ENCODE measurements at places on chromosomes 2 and 18.

- DNase-seq = no peak
Observed at GRCh38 chr18:9418047-9418690, 57.1 kb upstream of the RALBP1 start.

DNA sequence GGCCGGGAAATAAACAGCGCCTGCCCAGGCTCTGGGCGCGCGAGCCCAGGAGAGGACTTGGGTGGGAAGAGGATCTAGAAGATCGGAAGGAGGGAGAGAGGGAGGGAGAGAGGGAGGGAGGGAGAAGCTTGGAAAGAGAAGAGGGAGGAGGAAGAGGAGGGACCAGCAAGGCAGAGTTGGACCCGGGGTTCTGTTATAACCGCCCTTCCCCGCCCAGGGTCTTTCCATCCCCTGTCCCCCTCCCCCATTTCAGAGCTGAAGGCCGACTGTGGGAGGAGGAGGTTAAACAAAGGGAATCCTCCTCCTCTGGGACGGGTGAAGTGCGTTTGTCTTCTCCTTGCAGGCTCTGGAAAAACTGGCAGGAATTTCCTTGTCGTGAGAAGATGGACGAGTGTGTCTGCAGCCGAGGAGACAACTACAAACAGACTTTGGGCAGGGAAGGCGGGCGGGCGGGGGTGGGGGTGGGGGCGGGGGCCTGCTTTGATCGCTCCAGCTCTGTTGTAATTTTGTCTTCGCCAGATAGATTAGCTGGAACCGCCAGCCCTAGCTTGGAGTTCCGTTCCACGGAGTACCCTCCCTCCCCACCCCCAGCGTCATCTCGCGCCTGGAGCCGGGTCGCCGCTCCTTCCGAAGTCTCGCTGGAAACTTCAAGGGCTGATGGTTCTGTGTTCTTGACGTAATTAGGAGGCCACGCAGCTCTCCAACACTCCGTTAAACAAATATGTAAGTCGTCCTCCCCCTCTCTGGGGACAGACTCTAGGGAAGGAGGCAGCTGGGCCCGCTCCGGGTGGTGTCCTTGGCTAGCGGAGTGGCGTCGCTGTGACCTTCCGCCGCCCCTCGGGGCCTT lies 6.4 kb upstream of the SP9 start:
- DNase-seq = no peak

DNA sequence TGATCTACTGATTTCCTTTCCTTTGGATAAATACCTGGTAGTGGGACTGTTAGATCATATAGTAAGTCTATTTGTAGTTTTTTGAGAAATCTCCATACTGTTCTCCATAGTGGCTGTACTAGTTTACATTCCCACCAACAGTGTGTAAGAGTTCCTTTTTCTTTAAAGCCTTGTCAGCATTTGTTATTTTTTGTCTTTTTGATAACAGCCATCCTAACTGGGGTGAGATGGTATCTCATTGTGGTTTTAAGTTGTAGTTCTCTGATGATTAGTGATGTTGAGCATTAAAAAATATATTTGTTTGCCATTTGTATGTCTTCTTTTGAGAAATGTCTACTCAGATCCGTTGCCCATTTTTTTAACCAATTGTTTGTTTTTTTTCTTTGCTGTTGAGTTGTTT lies 33.9 kb upstream of the EPG5 start:
- DNase-seq = no peak

DNA sequence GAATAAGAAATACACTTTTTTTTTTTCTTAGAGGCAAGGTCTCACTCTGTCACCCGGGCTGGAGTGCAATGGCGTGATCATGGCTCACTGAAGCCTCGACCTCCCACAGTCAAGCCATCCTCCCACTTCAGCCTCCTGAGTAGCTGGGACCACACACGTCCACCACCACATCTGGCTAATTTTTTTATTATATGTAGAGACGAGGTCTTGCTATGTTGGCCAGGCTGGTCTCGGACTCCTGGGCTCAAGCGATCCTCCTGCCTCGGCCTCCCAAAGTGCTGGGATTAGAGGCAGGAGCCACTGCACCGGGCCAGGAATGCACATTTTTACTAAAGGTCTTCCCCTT lies 2.4 kb downstream of the TGOLN2 start:
- no peak for DNase-seq

- peak; percentile 0 for DNase-seq
Observed at GRCh38 chr18:45416168-45416567, 199.1 kb upstream of the SLC14A2 start.

DNA sequence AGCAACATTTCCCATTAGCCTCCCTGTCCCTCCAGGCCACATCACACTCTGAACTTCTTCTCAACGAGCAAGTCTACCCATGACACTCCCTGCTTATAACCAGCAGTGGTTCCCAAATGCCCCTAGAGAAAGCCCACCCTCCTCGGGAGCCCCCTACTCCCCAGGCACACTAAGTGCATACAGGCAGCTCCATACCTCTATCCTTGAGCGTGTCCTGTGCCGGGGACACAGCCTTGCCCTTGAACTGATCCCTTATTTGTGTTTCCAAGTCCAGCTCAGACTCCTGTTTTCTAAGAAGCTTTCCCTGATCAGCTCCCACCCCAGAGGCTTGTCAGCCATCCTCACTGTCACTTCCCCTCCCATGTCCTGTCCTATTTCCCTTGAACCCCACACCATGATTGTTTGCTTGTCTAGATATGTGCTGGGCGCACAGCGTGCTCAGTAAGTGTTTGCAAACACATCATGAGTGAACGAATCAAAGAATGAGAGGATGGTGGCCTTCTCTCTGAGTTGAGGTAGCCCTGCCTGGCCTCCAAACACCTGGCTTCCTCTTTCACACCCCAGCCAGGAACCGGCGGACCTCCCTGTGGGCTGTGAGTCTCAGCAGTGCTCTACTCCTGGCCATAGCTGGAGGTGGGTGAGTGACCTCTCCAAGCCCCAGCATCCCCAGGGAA lies 2.1 kb downstream of the TEX51 start:
- DNase-seq = no peak

GRCh38 chr2:219218732-219219701 lies at the start of gene ABCB6:
Gene ABCB6, minus strand, starts transcription at chr2:219218958. Its CDS starts 285 bp downstream, at chr2:219218673.
- peak; percentile 97 for DNase-seq

DNA sequence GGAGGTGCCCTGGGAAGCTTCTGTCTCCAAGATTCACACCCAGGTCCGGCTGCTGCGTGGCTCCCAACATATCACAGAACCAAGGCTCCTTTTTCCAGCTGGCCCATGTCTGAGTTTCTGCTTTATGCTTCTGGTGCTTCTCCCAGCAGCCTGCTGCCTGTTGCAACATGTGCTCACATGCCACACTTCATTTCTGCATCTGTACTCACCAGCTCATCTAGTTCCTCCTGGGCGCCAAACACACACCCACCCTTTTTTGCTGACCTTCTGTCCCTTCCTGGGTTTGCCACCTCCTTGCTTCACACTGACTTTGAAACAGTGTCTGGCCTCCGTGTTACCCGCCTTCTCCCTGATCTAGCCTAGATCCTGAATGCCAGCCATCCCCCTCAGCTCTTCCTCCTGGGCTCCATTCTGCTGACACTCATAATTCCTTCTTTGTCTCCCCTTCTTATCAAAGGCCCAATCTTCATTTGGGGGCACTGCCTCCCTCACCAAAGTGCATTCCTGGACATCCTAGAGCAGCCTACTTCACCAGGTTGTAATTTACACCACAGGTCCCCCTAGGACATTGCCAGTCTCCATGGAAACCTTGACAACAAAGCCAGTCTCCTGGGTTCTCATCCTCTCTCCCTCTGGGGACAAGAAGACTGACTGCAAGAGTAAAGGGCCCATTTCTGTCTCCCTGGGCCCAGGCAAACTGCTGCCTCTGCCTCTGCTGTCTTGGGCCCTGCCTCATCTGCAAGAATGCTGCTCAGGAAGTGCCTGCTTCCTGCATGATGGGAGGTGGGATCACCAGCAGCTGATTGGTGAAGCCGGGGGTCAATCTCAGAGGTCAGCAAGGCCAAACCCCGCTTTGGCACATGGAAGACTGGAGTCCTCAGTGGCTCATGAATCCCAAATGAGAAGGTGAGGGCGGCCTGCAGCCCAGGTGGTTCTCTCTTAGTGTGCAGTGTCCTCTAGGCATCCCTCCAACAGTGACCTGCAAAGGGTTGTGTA lies 13.9 kb upstream of the PROM2 start:
- DNase-seq = no peak

DNA sequence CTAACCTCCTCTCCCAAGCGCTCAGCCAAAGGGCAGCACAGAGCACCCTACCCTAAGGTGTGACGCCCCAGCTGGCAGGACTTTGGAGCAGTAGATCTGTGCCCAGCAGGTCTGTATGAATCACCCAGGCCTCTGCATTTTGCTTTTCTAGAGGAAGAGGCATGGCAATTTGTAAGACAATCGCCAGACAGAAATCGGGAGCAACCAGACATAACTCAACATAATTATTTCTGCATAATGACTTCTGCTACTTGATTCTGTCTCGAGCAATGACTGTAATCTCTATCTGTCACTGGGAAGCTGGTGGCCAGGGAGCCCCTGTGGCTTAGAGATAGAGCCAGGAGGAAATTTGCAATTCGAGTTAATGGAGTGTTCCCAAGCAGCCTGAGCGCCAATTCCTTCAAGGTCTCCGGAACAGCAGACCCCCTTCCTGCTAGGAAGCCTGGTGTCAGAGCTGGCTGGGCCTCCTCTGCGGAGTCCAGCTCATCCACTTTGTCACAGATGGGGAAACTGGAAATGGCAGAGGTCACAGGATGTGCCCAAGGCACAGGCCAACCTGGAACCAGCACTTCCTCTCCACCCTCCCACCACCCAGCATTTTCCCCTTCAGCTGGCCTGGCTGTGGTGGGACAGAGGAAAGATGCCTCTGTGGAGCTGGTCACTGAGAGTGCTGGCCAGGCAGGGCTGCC lies 55.0 kb downstream of the ODC1 start:
- DNase-seq = no peak

DNA sequence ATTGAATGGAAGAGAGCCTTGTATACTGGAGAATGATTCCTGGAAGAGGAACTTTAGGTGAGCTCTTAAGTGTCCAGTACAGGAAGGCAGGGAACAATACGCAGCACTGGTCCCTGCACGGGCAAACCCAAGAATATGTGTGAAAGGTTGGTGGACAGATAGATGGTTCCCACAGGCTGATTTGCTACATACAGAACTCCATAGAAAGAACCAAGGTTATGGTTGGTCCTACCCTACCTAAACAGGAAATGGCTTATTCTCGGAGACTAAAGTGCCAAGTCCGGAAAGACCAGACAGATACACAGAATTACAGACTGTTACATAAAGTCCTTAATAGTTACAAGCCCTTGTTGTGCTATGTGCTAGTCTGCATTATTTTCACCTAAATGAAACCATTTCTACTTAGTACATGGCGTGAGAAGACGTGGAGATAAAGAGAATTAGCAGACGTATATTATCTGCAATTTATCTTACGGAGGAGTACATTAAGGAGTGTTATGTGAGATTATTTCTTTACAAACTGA lies 1.2 kb downstream of the REV1 start:
- no peak for DNase-seq

- no peak for DNase-seq
Observed at GRCh38 chr2:145543155-145543554, 1023.2 kb upstream of the ZEB2 start.

GRCh38 chr2:138787053-138787666 lies 7.0 kb upstream of the NXPH2 start:
- DNase-seq = peak; percentile 68

- no peak for DNase-seq
Observed at GRCh38 chr2:75822336-75822735, 111.6 kb upstream of the GCFC2 start.

GRCh38 chr2:156435718-156436496 lies at the start of gene GPD2:
Gene GPD2, plus strand, starts transcription at chr2:156436379. Its CDS starts 39,727 bp downstream, at chr2:156476106.
- peak; percentile 84 for DNase-seq

- DNase-seq = no peak
Observed at GRCh38 chr2:127792805-127793204, 18.2 kb downstream of the WDR33 start.

DNA sequence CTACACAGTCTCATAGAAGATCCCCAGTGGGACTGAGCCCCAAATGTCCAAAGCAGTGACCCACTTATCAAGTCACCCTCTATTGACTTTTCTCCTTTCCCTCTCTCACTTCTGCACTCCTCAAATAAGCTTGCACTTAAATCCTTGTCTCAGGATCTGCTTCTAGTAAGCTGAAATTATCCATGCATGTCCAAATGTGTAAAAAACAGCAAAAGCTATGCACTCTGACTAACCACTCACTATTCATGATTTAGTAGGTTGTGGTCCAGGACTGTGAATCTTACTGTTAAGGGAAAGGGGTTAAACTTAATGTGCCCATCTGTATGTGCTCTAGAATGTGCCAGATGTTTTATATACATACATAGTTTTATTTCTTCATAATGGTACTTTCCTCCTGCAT lies 115.4 kb downstream of the SCG2 start:
- DNase-seq = no peak

- no peak for DNase-seq
Observed at GRCh38 chr2:178279142-178279541, 84.8 kb downstream of the OSBPL6 start.

- DNase-seq = no peak
Observed at GRCh38 chr2:23066686-23067085, 318.3 kb upstream of the KLHL29 start.

DNA sequence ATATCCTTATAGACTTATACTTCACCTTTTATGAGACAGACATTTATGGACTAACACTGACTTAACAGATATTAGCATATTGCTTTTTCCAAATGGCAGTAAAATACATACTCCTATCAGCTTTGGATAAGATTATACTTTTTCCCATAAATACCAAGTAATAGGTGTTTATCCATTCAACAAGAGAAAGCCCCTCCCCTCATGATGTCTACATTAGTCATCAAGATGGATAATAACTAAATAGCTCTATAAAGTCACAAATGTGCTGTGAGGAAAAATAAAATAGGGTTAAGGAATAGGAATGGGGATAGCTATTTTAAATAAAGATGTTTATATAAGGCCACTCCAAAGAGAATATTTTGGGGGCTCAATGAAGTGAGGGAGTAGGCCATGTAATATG lies 39.4 kb downstream of the CSRNP3 start:
- no peak for DNase-seq

- no peak for DNase-seq
Observed at GRCh38 chr2:239212121-239212928, 188.5 kb downstream of the HDAC4 start.

- no peak for DNase-seq
Observed at GRCh38 chr2:46377101-46377581, 79.9 kb downstream of the EPAS1 start.

DNA sequence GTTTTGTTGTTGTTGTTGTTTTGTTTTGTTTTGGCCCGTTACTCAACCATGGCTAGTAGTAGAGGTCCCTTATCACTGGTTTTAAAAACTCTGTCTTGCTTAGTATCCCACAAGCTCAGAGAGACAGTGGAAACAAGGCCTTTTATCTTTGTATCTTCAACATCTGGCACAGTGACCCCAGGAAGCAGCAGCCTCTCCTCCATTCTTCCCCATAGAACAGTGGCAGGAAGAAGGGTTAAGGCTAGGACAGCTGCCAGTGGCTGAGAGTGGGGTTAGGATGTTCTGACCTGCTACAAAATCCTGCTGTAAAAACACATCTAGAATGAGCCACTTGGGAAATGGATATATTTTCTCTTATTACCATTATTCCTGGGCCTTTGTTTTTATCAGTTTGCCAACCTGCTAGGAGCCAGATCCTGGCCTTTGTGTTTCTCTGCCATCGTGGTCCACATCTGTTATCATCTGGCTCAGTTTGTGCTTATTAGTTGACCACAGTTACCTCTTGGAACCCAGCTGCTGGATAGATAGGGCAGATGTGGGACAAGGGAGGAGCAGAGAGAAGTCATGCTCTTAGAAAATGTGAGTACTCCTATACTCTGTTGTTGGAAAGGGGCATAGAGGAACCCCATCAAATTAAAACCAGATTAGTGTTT lies 246.8 kb downstream of the AGPS start:
- no peak for DNase-seq

All from midbrain (tissue), 1 donor.